Inflammatory macrophage (primary cell): ENCODE measurements at places on chromosomes 4 and X.

GRCh38 chr4:110902500-110902899 lies 279.6 kb upstream of the PITX2 start:
- DNase-seq = no peak

- DNase-seq = peak; percentile 21
These were observed 56.6 kb upstream of the PACRGL start for GRCh38 chr4:20643631-20644030.

DNA sequence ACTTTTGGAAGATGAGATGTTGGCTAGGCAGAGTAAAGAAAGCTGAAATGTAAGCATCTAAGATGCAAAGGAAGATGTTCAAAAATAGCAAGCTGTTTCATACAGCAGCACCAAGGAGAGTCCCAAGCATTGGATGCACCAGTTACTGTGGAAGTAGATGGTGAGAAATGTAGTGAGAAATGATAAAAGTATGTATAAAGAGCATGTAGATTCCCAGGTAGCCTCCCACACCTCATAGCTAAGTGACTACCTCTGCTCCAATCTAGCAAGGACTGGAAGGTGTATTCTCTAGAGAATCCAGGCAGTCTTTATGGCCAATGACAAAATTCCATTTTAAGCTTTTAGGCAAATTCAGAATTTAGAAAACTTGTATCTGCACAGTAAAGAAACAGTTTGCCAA lies 50.9 kb upstream of the C4orf54 start:
- DNase-seq = no peak

- no peak for DNase-seq
These were observed 119.0 kb downstream of the NKX6-1 start for GRCh38 chr4:84379917-84380641.

DNA sequence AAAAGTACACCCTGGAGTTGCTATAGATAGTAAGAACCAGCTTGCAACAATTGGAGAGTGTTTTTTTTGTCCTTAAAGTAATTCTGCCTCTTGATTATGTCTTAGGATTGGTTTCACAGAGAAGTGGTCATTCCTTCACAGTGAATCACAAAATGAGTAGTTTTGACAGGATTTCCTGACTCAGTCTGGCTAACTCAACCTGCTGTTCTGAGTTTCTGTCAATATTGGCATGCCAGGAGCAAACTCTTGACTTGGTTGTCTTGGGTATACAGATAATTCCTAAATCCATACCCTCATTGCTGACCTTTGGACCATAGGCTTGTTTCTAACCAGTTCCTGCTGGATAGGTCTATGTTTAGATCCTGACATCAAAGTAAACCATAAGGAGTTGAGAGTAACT lies 9.4 kb downstream of the FHIP1A start:
- DNase-seq = no peak

GRCh38 chr4:181046809-181047208 lies 1196.4 kb upstream of the TENM3 start:
- DNase-seq = no peak

DNA sequence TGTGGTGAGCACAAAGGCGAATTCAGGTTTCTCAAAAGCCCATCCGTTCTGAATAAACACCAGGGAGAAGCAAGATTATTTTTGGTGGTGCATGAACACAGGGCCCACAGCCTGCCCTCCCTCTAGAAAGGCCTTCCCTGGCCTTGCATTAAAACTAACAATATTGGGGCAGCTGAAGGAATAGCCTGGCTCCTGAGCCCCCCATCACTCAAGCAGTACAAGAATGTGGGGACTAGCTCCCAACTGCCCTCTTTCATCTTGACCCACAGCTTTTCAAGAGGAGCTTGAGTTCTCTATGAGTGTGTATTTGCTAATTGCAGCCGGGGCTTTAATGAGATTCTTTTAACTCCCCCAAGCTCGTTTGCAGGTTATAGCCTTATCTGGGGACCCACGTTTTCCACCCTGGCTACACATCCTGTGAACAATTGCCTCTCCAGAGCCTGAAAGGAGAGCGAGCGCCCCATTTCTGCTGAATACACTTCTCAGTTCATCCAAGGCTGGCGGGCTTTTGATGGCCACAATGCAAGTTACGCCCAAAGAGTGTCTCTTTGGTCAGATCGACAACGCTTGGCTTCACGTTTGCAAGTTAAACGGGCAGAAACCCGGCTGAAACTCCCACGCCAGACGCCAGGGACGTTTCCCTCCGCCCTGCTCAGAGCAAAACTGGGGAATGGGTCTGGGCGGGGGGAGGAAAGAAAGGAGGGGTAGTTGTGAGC lies 4.7 kb upstream of the GSX2 start:
- no peak for DNase-seq

DNA sequence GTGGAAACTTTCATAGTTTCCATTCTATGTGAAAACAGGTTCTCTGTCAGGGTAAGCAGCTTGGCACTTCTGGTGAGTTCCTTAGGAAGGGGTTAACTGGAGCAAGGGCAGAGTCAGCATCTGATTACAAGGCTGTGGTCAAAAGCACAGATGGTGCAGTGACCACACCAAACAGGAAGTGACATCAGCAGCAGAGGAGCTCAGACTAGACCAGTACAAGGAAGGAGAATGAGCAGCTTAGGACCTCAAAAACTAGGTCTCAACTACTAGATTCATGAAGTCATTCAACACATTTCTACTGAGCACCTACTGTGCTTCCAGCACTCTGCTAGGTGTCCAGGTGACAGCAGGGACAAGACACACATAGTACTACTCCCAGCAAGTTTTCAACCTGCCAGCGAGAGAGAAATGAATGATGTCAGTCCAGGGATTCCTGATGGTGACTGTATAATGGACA lies 130.2 kb downstream of the AMELX start:
- peak; percentile 71 for DNase-seq

GRCh38 chr4:47017494-47017893 lies 13.9 kb upstream of the GABRB1 start:
- DNase-seq = no peak

GRCh38 chr4:4930677-4931076 lies 71.2 kb downstream of the MSX1 start:
- DNase-seq = no peak

DNA sequence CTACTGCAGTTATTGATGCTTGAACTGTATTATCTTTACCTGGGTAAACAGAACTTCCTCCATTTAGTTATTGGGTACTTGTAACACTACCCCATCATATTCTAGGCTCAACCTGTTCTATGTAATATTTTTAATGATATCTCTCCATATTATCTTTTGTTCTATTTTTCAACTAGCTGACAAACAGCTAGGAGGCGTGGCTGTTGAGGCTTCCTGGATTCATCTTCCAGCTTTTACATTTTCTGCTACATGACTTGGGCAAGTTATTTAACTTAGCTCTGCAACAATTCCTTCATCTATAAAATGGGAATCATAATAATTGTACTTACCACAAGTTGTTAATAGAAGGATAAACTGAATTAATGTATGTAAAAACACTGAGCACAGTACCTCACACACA lies 349.3 kb downstream of the PTTG2 start:
- no peak for DNase-seq

GRCh38 chrX:119475389-119476101 lies 7.3 kb downstream of the SLC25A5 start:
- no peak for DNase-seq

DNA sequence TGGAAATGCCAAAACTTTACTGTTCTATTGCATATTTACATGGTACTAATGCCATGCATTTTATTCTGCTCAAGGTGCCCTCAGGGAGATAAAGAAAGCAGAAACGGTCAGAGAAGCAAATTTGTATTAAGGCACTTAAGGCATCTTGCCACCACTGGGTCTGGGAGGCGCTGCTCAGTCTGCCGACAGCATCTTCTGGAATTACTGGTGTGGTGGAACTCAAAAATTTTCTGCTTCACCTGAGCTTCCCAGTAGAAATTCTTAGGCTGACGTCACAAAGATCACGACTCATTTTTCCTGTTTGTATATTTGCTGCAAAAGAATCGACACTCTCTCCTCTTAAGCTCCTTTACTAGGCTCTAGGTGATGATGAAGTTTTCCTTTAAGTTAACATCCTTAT lies 3.0 kb downstream of the RASSF6 start:
- DNase-seq = no peak

GRCh38 chrX:23662853-23663252 lies 4.4 kb upstream of the PRDX4 start:
- DNase-seq = no peak

GRCh38 chr4:1500231-1500965 lies 94.2 kb upstream of the NKX1-1 start:
- DNase-seq = no peak

- DNase-seq = no peak
These were observed 78.0 kb upstream of the NRK start for GRCh38 chrX:105744291-105744690.

GRCh38 chr4:1534095-1534872 lies 128.0 kb upstream of the NKX1-1 start:
- no peak for DNase-seq

DNA sequence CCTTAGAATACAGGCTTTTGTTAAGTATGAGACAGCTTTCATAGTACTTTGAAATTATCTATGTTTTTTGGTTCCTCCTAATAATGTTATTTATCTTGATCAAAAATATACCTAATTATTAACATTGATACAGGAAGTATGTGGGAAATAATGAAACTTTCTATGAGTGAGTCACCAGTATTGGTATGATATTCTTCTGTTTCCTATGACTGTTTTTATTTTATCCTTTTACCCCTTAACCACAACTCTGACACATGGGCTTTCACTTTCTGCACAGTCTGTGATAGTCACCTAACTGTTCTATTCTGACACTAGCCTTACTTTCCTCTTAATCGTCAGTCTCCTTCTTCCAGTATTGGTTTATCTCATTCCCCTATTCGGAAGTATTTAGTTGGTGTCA lies 4.7 kb downstream of the THAP9 start:
- DNase-seq = no peak

GRCh38 chrX:38458071-38458470 lies 103.3 kb upstream of the TSPAN7 start:
- no peak for DNase-seq

DNA sequence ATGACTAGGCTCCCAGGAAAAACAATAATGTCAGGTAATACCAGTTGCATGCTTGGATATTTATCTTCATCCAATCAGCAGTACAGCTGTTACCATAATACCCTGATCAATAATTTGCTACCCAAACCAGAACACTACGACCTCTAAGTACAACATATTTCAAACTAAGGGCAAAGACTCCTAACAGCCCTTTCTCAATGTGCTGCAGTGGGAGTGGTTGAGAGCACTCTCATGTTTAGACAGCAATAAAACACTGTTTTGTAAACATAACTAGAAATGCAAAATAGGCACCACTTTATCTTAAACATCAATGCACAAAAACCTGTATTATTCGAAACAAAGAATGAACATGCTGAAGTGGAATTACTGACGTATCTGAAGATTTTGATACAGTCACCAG lies 28.9 kb downstream of the PPARGC1A start:
- DNase-seq = no peak

GRCh38 chr4:2297606-2298531 lies 36.0 kb upstream of the MXD4 start:
- no peak for DNase-seq

- DNase-seq = no peak
These were observed 228.7 kb upstream of the SPRY1 start for GRCh38 chr4:123167931-123168330.

GRCh38 chrX:19794690-19795089 lies 92.7 kb downstream of the SH3KBP1 start:
- DNase-seq = no peak

DNA sequence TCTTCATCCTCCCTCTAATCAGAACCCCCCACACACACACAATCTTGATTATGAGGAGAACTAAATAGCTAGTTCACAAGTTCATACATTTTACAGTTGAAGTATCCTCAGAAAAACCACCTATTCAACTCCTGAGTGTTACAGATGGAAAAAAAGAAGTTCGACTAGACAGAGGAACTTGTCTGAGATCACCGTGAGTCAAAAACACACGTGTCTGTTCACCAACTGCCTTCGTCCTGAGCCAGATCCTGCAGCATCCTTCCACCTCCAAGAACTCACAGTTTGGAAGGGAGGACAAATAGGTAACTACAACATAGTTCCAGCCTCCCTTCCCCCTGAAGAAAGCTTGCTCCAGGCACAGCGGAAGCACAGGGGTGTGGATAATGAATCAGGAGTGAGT lies 19.0 kb upstream of the IRAK1 start:
- no peak for DNase-seq

- no peak for DNase-seq
These were observed 198.6 kb downstream of the NWD2 start for GRCh38 chr4:37443137-37443536.

DNA sequence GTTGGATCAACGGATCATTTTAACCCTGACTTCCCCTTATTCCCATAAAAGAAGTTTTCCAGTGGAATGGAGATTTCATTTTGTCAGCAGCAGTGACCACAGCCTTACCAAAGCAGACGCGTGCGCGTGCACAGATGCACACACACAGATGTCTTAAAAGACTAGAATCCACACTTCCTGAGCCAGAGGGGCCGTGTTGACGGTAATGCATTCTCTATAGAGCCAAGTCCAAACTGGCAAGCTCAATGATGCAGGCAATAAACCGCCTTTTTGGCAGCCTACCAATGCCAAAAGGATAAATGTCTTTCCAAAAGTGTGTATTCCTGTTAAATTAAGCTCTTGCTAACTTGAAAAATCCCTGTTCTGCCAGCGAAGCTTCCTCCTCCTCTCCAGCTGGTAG lies 18.8 kb upstream of the CLDN34 start:
- no peak for DNase-seq

DNA sequence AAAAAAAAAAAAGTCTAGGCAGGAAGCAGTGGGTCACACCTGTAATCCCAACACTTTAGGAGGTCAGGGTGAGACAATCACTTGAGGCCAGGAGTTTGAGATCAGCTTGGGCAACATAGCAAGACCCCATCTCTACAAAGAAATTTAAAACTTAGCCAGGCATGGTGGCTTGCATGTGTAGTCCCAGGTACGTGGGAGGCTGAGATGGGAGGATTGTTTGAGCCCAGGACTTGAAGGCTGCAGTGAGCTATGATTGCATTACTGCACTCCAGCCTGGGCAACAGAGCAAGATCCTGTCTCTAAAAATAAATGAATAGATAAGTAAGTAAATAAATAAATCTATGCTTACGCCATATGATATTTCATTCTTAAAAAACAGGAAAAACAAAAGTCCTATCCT lies 65.3 kb downstream of the DHRSX start:
- DNase-seq = no peak

DNA sequence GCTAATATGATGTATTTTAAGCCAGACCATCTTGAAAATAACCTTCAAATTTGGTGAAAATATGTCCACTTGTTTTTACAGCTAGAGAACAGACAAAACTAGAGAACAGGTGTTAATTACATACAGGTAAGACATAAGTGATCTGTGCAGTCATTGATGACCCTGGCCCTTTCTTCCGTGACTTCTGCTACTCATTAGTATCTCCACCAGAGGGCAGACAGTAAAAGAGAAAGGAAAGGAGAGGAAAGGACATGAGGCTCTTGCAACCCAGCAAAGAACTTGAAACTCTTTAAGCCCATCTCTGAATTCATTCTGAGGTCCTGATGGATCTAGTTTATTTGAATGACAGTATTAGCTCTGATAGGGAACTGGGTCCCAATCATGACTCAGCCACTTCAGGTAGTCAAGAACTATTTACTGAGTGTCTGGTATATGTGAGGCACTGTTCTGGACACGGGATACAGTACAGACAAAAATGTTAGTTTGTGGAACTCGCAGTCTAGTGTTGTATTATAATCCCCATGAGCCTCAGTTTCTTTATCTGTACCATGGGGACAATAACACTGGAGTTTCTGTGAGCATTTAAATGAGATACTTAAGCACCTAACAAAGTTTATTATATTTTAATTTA lies 121.0 kb upstream of the TEX13D start:
- peak; percentile 10 for DNase-seq

- no peak for DNase-seq
These were observed 127.7 kb downstream of the MANBA start for GRCh38 chr4:102633100-102633499.
